ENCODE measurements at places on chromosomes 5 and 9.

- DNase-seq: no peak
These were observed 45.3 kb downstream of the PTPN3 start for GRCh38 chr9:109452761-109453160.

DNA sequence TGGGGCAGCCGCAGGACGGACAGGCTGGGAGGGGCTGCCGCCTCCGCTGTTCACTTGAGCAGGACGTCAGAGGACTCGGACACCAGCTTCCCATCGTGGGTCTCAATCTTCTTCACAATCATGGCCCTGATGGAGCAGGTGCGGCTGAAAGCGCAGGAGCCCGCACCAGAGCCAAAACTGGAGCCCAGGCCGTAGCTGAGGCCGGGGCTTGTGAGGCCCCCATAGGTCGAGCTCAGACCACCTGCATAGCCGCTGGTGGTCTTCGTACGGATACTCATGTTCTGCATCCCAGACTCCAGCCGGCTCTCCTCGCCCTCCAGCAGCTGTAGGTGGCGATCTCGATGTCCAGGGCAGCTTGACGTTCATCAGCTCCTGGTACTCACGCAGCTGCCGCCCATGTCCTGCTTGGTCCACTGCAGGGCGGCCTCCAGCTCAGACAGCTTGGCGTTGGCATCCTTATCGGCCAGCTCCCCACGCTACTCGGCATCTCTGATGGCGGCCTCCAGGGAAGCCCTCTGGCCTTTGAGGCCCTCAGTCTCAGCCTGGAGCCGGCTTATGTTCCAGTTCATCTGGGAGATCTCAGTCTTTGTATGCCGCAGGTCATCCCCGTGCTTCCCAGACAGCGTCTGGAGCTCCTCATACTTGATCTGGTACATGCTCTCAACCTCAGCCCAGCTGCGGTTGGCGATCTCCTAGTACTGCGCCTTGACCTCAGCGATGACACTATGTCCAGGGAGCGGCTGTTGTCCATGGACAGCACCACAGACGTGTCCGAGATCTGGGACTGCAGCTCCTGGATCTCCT lies 43.7 kb upstream of the DEPDC1B start:
- no peak for DNase-seq

DNA sequence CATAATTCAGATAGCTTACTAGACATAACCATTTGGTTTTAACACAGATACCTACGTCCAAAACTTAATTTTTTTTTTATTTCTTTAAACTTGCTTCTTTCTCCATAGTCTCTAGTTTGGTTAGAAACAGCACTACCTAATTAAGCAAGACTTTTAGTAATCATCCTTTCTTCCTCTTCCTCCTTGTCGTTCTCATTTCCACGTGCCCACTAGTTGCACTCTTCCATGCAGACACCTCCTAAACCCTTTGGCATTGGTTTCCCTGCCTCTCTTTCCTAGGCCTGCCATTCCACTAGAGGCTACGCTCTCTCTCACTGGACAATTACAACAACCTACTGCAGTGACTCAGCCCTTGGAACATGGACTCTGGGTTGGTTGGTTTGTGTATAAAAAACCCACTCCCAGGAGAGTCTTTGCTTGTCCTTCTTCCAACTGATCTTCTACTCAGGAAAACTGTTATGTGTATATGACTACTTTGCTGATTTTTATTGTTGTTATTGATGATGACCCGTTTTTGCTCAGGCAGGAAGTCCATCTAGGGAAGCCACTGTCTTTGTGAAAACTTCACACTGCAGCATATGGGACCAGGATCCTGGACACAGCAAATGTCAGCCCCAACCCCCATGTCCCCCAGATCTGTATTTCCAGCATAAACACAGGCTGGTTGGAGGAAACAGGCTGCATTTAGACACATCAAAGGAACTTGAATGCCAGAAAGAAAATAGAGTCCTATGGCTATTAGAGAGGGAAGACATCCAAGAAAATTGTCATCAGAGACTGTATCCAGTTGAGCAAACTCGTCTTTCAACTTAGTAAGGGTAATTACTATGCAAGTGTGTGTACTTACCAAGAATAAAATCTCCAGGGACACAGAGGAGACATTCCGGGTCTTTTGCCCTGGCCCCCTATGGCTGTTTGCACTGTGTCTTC lies 503.2 kb downstream of the GADD45G start:
- no peak for DNase-seq

DNA sequence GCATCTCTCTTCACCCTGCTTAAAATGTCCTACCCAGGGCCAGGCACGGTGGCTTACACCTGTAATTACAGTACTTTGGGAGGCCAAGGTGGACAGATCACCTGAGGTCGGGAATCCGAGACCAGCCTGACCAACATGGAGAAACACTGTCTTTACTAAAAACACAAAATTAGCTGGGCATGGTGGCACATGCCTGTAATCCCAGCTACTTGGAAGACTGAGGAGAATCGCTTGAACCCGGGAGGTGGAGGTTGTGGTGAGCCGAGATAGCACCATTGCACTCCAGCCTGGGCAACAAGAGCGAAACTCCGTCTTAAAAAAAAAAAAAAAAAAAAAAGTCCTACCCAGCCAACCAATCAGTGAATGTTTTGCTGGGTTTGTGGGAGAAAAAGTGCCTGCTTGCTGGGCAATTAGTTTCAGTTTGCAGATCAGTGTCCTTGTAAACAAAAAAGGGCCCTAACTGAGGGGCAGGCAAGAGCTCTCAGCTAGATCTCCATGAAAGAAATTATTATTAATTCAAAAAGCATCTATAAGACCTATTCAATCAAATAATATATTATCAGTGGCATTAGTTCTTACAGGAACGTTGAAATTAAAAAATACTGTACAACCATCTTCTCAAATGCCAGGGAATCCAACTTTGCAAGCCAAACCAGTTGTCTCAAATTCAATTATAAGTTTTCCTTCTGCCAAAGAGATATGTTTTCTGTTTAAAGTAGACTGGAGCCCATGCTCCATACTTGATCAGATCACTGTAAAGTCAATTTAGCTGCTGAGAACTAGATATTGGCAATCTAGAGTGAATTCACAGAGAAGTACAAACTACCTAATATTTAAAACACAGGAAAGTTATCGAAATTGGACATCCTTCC lies 3.9 kb downstream of the MEGF9 start:
- DNase-seq: no peak

DNA sequence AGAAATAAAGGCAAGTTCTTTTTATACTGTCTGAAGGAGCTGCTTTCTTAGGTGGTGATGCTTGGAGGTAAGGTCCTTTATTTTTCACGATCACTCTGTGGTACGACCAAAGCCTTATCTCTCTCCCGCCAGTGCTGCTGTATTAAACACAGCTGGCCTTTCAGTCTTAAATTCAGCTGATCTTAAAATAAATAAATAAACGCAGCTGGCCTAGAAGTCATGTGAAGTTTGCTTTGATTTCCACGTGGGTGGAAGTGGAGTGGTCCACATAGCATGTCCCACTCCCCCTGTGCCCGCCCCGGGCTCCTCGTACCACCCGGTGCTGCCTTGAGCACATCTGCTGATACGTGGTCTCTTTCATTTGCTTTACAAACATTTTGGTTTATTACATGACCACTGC lies 260.4 kb downstream of the FANCC start:
- DNase-seq: no peak

DNA sequence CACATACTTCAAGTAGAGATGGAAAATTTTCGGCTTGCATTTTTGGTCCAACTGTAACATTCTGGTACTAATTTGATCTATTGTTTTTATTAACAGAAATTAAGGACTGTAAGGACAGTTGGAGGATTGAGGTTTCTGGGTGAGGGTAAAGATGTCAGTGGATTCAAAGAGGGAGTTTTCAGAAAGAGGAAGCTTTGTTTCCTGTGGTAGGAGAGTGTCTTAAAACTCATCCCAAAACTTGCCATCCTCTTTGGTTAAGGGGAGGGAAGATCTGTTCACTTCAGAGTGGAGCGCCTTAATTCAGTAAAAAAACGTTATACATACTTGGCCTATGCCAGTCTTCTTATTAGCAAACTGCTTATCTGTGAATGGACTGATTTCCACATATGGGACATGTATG lies 13.8 kb downstream of the CNTRL start:
- DNase-seq: no peak

- DNase-seq: no peak
These were observed 20.5 kb upstream of the FGFR4 start for GRCh38 chr5:177066224-177066623.

DNA sequence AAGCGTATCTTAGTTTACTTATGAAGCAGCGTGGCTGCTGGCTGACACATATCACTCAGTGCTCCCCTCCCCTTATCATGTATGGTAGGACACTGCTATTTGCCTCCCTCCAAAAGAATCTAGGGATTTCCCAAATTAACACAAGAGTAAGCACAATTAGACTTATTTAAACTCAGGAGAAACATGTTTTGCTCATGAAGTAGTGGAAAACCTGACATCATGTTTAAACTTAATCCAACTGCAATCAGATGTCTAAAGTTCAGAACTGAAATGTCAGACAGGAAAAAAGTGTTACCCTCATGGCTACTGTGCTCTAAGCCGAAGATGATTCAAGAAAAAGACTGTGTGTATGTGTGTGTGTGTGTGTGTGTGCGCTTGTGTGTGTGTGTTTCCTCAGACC lies 324.1 kb upstream of the TNC start:
- no peak for DNase-seq

DNA sequence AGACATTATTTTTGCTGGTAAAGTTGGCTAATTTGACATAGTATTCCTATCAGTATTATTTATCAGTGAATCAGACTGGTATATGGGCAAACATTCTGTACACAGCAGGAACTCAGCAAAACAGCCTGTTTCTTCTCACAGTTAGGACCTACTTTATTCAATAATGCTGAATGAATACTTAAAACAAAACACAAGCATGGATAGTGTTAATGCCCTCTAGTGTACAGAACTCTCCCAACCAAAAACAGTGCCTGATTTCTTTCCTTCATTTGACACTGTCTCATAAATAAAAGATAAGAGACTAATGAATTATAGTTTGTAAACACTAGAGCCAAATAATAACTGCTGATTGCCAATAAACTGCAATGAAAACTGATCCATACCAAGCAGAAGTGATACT lies 1113.3 kb downstream of the PTPRD start:
- DNase-seq: no peak

DNA sequence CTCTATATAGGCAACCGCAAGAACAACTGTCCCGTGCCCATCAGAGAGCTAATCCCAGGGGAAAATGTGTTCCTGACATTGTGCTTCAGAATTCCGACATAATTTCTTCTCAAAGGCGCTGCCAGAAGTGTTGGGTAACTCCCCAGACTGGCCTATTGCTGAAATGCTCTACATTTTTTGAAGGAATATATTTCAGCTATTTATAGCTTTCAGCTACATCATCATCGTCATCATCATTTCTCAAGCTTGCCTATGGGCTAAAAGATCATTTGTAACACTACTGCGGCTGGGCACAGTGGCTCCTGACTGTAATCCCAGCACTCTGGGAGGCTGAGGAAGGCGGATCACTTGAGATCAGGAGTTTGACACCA lies 49.7 kb downstream of the MYO10 start:
- no peak for DNase-seq

- peak; percentile 9 for DNase-seq
These were observed 2.8 kb downstream of the TENT4A start for GRCh38 chr5:6715758-6716628.

DNA sequence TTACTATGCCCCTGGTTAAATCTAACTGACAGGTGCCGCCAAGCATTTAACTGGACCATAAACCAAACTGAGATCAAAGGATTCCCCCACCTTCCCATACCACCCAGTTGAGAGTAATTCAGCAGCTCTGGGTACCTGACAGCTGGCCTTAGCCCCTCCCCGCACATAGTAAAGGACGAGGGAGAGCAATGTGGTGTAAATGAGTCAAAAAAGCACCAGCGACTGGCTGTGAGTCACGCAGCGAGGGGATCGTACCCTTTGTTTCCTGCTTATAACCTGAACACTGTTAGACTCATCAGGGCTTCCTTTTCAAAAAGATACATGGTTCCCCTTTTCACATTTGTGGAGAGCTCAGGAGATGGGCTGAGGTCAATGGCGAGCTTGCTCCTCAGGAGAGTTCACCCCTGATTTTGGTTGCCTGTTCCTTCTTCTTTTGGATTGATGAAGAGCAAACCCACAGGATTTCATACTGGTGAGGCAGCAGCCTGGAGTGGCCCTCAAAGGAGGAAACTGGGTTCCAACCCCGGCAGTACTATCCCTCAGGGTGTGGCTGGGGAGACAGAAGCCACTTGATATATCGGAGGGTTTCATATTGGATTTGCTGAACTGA lies 71.5 kb downstream of the ANKRD33B start:
- DNase-seq: peak; percentile 81

DNA sequence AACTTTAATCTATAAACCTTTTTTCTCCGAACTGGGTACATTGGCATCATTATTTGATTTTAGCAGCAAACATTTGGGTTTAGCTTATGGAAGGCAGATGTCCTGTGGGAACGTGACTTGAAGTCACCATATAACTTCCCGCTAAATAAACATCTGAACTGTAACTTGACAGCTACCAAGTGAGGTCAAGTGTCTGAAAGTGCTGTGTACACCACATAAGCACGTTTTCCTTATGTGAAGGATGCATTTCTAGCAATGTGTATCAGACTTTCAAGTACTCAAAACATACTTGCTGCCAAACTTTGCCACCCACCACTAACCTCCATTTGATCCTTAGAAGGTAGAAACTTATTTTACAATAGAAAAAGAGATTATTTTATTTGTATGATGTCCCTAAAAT lies 35.7 kb downstream of the SLC1A3 start:
- no peak for DNase-seq

DNA sequence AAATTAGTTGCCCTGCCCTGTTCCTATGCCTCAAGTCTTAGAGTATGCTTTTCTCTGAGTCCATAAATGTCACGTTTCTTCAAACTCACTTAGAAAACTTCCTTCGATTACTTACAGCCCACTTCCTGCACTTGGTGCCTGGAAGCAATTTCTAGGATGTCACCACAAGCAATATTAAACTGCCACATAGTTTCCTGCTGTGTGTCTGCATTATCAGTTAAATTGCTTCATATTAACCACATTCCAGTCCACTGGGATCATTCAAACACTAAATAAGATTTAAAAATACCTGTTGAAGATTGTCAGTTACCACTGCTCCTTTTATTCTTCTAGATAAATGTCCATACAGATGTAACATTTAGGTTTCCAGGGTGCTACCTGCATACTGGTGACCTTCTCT lies 4.1 kb downstream of the DENND1A start:
- no peak for DNase-seq

- DNase-seq: no peak
These were observed 265.7 kb upstream of the ANKRD55 start for GRCh38 chr5:56498759-56499395.

DNA sequence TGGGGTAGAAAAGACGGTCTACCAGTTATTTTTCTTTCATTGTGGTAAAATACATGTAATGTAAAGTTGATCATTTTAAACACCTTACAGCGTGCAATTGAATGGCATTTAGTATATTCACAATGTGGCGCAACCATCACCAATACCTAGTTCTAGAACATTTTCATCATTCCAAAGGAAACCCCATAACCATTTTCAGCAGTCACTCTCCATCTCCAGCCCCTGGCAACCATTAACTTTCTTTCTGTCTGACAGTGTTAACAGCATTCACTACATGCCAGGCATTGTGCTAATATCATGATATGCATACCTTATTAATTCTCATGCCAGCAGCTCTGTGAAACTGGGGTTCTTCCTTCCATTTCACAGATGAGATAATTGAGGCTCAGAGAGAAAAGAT lies 32.0 kb downstream of the PTGS1 start:
- DNase-seq: no peak
